ENCODE measurements at places on chromosomes 3 and 15. TPM values are rescaled to one million over a fixed set of nuclear protein-coding genes. Genes with fewer than 3 reads are reported as not detected.
A peak's percentile ranks its signal among the peaks of the same experiment; 100 is the strongest.

GRCh38 chr3:62025913-62026312 is 347.4 kb downstream of the FEZF2 start:
- peaks cover 14% of the 10 kb centered on the region for H3K4me1 ChIP-seq
- H3K4me3 ChIP-seq: no peak overlapping the region
- H3K36me3 ChIP-seq: no peaks in the 10 kb centered on the region
- no peaks in the 10 kb centered on the region for H3K27me3 ChIP-seq
- no peak overlapping the region for H3K27ac ChIP-seq

DNA sequence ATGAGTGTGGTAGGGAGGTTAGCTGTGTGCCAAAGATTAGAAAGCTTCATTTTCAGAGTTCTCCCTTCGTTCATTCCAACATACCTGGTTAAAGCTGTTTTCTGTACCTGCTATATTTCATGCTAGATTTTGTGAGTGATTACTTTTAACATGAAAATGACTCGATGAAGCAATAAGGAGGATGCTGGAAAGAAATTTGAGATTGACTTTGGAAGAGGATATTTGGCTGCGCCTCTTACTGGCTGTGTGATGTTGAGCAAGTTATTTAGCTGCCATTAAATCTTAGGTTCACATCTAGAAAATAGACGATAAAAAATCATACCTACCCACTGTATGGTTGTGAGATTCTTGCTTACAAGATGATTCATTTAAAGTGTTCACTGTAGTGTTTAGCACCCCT is 288.7 kb downstream of the ZIC4 start:
- no peaks in the 10 kb centered on the region for H3K4me1 ChIP-seq
- H3K4me3 ChIP-seq: no peak overlapping the region
- H3K27ac ChIP-seq: no peak overlapping the region
- H3K36me3 ChIP-seq: no peaks in the 10 kb centered on the region
- no peaks in the 10 kb centered on the region for H3K27me3 ChIP-seq

DNA sequence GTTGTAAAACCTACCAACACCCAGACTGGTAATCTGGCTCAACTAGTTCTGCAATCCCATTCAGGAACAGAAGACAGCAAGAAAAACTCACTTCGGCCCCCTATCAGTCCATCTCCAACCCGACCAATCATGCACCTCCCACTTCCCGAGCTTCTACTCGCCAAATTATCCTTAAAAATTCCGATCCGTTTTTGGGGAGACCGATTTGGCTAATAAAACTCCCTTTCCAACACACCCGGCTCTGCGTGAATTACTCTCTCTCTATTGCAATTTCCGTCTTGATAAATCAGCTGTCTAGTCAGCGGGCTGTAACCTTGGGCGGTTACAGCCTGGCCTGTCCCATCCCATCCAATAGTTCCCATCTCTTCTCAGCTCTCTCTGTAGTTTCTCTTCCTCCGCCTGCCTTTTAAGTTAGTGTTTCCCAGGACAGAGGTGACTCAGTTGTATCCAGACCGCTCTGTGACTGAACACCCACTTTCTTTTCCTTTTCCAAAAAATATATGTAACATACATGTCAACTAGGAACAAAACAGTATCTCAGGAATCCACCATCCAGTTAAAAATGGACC is 780 bp upstream of the ACAD9 start:
- no peaks in the 10 kb centered on the region for H3K27me3 ChIP-seq
- peaks cover 8% of the 10 kb centered on the region for H3K4me1 ChIP-seq
- peaks cover 27% of the 10 kb centered on the region for H3K36me3 ChIP-seq
- peak overlapping the region; percentile 97 for H3K27ac ChIP-seq
- H3K4me3 ChIP-seq: peak overlapping the region; percentile 49

DNA sequence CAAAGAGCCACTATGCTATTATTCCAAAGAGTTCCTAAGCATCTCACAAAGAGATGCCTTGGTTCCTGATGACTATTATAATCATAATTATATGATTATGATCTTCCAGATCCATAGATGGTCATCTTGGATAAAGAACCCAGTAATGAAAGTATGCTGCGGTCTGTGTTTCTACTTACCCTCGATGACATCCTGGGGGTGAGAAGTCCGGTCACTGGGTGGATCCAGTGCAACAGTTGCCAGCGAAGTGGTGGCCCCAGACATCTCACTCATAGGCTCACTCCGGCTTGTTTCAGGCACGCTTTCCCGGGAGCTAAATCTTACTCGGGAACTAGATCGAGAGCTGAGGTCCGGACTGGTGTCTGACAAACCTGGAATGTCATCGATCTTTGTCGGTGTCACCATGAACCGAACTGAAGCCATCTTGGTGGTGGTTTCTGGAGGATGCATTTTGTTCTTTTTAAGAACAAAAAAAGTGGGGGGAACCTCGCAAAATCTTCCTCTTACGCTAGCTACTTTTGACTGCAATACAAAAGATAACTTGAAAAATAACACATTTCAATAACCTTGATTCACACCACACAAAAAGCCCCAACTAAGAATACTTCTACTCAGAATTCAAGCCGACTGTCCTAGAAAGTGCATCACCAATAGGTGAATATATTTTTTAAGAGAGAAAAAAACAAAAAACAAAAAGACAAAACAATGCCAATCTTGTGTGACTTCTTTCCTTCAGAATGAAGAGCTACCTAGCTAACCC is 1.2 kb downstream of the SLC12A6 start:
- no peak overlapping the region for H3K27ac ChIP-seq
- peak overlapping the region; percentile 65 for H3K4me3 ChIP-seq
- no peaks in the 10 kb centered on the region for H3K27me3 ChIP-seq
- no peak for DNase-seq
- peaks cover 54% of the 10 kb centered on the region for H3K4me1 ChIP-seq

GRCh38 chr15:81301815-81302399 is 22.0 kb downstream of the STARD5 start:
- H3K36me3 ChIP-seq: no peaks in the 10 kb centered on the region
- DNase-seq: no peak
- no peaks in the 10 kb centered on the region for H3K4me1 ChIP-seq
- peak overlapping the region; percentile 79 for H3K27ac ChIP-seq

- peak overlapping the region; percentile 94 for H3K4me3 ChIP-seq
- no peaks in the 10 kb centered on the region for H3K27me3 ChIP-seq
- peaks cover 25% of the 10 kb centered on the region for H3K4me1 ChIP-seq
- peak overlapping the region; percentile 88 for H3K27ac ChIP-seq
- no peak for DNase-seq
These were observed 682 bp downstream of the ETFA start for GRCh38 chr15:76310475-76311099.

- H3K4me1 ChIP-seq: no peaks in the 10 kb centered on the region
- no peaks in the 10 kb centered on the region for H3K36me3 ChIP-seq
- H3K27me3 ChIP-seq: no peaks in the 10 kb centered on the region
- no peak for DNase-seq
- H3K4me3 ChIP-seq: no peak overlapping the region
These were observed 383.5 kb upstream of the WNT5A start for GRCh38 chr3:55870594-55870993.

DNA sequence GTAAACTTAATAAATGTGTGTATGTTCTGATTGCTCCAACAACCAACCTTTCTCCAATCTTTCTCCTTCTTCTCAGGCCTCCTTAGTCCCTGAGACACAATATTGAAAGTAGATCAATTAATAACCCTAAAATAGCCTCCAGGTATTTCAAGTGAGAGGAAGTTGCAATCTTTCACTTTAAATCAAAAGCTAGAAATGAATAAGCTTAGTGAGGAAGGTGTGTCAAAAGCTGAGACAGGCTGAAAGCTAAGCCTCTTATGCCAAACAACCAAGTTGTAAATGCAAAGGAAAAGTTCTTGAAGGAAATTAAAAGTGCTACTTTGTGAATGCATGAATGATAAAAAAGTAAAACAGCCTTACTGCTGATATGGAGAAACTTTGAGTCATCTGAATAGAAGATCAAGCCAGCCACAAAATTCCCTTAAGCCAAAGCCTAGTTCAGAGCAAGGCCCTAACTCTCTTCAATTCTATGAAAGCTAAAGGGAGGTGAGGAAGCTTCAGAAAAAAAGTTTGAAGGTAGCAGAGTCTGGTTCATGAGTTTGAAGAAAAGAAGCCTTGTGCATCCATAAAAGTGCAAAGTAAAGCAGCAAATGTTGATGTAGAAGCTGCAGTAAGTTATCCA is 38.6 kb downstream of the CCDC80 start:
- no peaks in the 10 kb centered on the region for H3K36me3 ChIP-seq
- no peaks in the 10 kb centered on the region for H3K27me3 ChIP-seq
- no peak for DNase-seq
- H3K4me1 ChIP-seq: peaks cover 8% of the 10 kb centered on the region

- no peaks in the 10 kb centered on the region for H3K27me3 ChIP-seq
- DNase-seq: no peak
These were observed 149.6 kb downstream of the MAGI1 start for GRCh38 chr3:65888980-65889706.

DNA sequence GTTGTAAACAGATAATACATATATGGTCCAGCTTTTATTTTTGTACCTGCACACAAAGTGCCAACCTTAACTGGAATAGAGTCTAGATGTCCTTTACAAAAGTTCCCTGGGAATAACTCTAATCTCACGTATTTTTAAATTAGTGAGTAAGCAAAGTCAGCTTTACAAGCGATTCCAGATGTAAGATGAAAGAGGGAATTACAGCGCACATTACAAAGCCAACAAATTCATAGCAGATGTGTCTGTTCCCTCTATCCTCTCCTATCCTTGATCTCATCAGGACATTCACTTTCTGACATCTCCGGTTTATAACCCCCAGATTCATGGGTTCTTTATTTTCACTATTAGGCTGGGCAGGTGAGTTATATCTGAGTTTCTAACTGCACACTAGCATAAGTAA is 406.8 kb upstream of the ZNF385D start:
- H3K36me3 ChIP-seq: no peaks in the 10 kb centered on the region
- H3K27me3 ChIP-seq: no peaks in the 10 kb centered on the region
- DNase-seq: no peak
- no peak overlapping the region for H3K27ac ChIP-seq

DNA sequence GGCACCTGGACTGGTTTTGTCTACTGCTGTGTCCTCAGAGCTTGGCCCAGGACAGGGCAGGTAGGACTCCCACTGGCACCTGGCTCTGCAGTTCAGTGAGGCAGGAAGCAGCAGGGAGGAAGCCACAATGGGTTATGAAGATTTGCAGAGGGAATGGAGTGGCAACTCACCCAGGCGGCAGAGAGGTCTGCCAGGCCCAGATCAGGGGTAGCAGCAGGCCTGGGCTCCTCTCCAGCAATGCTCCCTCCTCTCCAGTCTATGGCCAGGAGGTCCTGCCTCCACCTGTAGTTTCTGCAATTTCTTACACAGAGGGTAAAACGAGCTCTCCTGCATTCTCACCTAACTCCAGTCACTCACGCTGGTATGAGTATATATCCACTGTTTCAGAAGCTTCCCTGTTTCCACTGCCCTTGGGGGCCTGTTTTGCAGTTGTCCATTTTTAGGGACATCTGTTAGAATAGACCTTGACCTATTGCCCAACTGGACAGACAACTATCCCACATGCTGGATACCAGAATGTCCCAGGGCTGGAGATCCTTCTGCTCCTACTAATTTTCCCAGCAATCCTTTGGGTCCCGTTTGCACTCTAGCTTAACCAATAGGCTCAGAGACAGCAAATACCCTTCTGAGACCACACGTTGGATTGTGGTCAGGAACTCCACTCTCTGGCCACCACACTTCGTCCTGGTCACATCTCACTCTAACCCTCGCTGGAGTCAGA is 35.2 kb downstream of the HMCES start:
- H3K27me3 ChIP-seq: no peaks in the 10 kb centered on the region
- no peaks in the 10 kb centered on the region for H3K36me3 ChIP-seq
- peak; percentile 29 for DNase-seq

DNA sequence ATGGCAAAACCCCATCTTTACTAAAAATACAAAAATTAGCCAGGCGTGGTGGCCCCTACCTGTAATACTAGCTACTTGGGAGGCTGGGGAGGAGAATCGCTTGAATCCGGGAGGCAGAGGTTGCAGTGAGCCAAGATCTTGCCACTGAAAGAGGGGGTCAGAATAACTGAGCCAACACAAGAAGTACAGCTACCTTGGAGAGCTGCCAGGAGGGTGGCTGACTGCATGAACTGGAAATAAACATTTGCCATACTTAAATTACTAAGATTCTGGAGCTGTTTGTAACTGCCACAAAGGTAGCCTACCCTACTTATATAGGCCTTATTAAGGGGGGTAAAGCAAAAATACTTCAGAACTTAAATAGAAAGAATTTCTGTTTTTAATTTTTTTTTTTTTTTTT is 15.4 kb upstream of the PIK3CB start:
- H3K27me3 ChIP-seq: no peaks in the 10 kb centered on the region
- H3K27ac ChIP-seq: no peak overlapping the region
- no peaks in the 10 kb centered on the region for H3K4me1 ChIP-seq
- H3K36me3 ChIP-seq: no peaks in the 10 kb centered on the region

DNA sequence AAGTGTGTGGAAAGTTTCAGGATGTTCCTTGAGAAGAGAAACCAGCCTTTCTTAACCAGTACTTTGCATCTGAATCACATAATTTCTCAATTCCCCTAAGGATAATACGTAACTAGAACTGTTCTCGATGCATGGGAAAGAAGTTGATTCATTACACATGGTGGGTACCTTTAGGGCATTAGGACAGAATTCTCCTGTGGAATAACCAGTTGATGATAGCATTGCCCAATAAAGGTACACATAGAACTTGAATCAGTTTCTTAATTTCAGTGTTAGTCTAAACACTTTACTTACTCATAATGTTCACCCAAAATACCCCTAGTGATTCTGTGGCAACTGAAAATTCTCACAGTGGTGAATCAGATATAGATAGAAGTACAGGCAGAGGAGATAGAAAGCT is 1030.9 kb downstream of the ROBO1 start:
- H3K27ac ChIP-seq: no peak overlapping the region
- no peaks in the 10 kb centered on the region for H3K4me1 ChIP-seq
- H3K36me3 ChIP-seq: no peaks in the 10 kb centered on the region
- no peak for DNase-seq
- H3K4me3 ChIP-seq: no peak overlapping the region

DNA sequence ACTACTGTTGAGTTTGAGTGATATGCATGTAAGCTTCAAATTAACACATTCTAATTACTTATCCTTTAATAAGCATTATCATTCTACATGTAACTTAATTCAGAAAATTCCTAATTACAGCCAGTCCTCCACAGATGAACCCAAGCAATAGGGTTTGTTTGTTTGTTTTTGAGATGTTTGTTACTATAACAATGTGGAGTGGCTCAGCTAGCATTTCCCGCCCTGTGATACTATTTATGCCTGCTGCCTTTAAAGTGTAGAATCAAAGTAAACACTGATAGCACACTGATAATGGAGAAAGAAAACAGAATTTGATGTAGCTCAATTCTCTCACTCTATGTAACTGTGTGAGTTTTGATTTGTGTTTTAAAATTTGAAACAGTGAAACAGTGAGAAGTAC is 105.1 kb upstream of the IGF1R start:
- DNase-seq: no peak
- no peak overlapping the region for H3K4me3 ChIP-seq
- H3K36me3 ChIP-seq: no peaks in the 10 kb centered on the region
- peaks cover 9% of the 10 kb centered on the region for H3K4me1 ChIP-seq
- no peak overlapping the region for H3K27ac ChIP-seq
- H3K27me3 ChIP-seq: no peaks in the 10 kb centered on the region

GRCh38 chr3:32430900-32431299 is 39.2 kb downstream of the CMTM7 start:
- no peak overlapping the region for H3K4me3 ChIP-seq
- no peaks in the 10 kb centered on the region for H3K27me3 ChIP-seq
- no peak for DNase-seq
- H3K4me1 ChIP-seq: no peaks in the 10 kb centered on the region
- H3K36me3 ChIP-seq: no peaks in the 10 kb centered on the region

Gene P2RY1
- total RNA-seq: 8.3 TPM

Gene ROPN1
- not detected for total RNA-seq

Gene KY
- 1.5 TPM for total RNA-seq
